NCI-H510A treated with DMSO at 0.1 percent for 48 hours (cell line): ENCODE measurements at places on chromosomes 6 and 20.

GRCh38 chr20:34085544-34086040 is 26.5 kb downstream of the EIF2S2 start:
- DNase-seq: no peak

DNA sequence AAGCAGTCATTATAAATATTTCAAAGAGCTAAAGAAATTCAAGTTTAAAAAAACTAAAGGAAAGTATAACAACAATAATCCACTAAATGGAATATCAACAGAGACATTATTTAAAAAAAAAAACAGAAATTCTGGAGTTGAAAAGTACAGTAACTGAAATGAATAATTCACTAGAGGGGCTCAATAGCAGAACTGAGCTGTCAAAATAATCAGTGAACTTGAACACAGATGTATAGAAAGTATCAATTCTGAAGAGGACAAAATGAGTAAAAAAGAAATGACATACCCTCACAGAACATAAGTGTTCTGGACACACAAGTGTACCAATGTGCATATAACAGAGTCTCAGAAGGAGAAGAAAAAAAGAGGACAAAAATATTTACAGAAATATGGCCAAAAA is 191.6 kb upstream of the RUNX2 start:
- DNase-seq: no peak

GRCh38 chr6:117078624-117079023 is 186.7 kb upstream of the VGLL2 start:
- peak; percentile 7 for DNase-seq

DNA sequence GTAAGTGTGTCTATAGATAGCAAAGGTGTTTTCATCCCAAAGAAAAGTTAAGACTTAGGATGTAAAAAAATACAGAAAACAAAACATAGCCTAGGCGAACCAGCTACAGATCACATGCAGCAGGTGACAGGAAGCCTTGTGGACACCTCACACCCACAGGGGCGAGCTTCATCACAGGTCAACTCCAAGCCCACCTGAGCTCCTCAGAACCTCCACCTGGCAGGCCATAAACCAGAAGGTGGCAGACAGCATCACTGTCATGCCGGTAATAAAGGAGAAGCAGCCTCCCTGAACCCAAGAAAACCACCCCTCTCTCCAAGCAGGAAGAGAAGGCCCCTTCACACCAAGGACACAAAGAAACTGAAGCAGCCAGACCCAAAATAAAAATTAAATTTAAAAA is 1.0 kb downstream of the RALGAPA2 start:
- peak; percentile 29 for DNase-seq
